ENCODE measurements at places on chromosomes 16 and 17. TPM values are rescaled to one million over a fixed set of nuclear protein-coding genes. Genes with fewer than 3 reads are reported as not detected.

The PRDM7 gene
- total RNA-seq: not detected

The RCVRN gene
- total RNA-seq: not detected

The TBC1D3G gene
- not detected for total RNA-seq

The EVPL gene
- 0.11 TPM for total RNA-seq

The ZFP90 gene
- 9.5 TPM for total RNA-seq

The ZPBP2 gene
- total RNA-seq: not detected

The PYDC1 gene
- not detected for total RNA-seq

Measured in Right ventricle myocardium inferior (tissue), 1 donor.